NCI-H460 (cell line): ENCODE measurements at places on chromosomes 7 and 10. TPM values are rescaled to one million over a fixed set of nuclear protein-coding genes. Genes with fewer than 3 reads are reported as not detected.
A peak's percentile ranks its signal among the peaks of the same experiment; 100 is the strongest.

DNA sequence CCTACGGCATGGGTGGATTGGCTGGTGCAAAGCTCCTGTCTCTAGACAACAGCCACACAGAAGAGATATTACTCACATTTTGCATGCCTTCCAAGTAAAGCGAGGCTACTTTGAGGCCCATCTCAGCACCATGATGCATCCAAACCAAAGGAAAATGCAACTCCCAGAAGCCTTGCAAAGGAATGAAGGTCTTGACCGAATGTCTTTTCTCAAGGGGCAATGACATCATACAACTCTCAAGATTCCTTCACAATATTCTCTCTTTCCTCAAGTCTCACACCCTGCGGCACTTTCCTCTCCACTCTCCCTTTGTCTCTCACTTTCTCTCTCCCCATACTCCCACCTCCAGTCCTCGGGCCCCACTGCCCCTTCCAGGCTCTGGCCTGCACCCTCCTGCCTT lies 44.8 kb upstream of the CPXM2 start:
- DNase-seq, result no peak

DNA sequence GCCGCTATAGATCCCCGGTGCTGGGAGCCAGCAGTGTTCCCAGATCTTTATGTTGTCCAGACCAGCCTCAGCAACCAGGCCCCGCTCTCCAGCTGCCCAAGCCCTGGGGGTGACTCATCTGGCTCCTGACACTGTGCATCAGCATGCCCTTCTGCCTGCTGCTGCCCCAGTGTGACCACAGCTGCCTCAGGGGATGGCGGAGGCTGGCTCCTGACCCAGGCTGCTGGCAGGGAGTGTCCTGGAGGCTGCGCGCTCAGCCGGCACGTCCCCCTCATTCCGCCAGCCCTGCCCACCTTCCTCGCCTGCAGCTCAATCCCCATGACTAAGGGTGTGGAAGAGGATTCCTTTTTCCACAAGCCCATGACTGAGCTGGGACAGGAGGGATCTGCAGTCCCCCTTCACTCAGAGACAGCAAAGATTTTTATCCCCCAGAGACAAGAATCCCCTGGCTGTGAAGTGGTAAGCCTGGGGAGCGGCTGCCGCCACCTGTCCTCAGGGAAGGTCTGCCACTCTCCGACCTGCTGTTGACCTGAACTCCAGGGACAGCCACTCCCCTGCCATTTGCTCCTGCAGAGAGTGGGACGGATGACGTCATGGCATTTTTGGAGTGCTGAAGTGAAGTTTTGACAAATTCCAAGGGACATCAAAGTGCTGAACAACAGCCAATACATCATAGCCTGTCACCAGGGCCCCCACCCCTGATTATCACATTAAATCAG lies 182.8 kb upstream of the BMPER start:
- DNase-seq, result peak; percentile 15

DNA sequence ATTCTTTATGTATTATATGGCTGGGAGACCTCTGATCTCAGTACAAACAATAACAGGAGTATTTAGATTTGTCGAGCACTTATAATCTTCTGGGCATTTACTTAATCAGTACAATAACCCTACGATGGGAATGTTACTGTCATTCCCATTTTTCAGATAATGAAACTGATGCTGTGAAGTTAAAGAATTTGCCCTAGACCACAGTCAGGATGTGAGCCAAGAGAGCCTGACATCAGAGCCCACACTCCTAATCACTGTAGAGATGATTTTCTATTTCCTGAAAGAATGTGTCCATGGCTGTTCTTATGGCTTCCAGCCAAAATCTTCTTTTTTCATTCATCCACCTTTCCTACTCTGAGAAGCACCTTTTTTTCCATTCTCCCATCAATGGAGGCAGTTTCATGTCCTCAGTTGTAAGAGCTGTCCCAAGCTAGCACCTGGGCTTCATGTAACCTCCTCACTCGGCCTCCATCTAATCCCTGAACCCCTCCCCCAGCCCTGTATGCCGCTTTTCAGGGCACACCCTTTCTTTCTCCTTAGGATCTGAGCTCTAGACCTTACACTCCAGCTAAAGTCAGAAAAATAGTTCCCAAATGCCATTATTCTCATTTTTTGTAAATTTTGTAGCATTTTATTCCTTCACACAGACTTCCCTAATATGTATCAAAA lies 12.2 kb upstream of the CAV1 start:
- no peak for DNase-seq

- DNase-seq, result peak; percentile 31
Observed at GRCh38 chr10:80407812-80408241, 524 bp upstream of the PRXL2A start.

DNA sequence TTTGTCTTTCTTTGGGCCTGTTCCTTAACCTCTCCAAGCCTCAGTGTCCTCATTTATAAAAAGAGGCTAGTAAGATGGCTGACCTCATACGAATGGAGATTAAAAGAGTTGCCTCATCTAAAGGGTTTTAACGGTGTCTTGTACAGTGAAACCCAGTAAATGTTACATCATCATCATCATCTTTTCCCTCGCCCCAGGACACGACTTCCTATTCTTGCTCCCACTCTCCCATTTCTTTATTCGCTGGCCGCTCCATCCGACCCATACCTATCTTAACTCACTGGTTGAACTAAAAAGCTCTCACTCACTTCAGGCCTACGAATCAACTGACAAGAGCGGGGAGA lies 554 bp downstream of the FRA10AC1 start:
- peak; percentile 12 for DNase-seq

DNA sequence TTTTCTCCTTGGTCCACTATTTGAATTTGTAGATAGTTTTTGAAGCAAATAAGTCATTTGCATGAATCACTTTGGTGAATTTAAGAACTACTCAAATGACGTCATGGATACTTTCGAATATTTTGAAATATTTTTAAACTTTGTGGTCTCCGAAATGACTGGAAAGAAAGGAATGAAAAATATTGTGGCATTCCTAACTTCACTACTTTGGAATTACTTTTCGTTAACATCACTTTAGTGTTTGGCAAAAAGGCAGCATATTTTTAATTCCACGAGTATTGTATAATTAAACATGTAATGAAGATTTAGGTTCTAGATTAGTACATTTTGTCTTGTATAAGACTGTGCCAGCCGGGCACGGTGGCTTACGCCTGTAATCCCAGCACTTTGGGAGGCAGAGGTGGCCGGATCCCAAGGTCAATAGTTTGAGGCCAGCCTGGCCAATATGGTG lies 35.3 kb upstream of the ZRANB1 start:
- no peak for DNase-seq

- DNase-seq, result no peak
Observed at GRCh38 chr7:5657901-5658300, 123.6 kb downstream of the RNF216 start.

- DNase-seq, result no peak
Observed at GRCh38 chr10:103574097-103575061, 80.9 kb downstream of the NEURL1 start.

GRCh38 chr7:31408140-31408729 lies 67.7 kb upstream of the NEUROD6 start:
- DNase-seq, result peak; percentile 87

DNA sequence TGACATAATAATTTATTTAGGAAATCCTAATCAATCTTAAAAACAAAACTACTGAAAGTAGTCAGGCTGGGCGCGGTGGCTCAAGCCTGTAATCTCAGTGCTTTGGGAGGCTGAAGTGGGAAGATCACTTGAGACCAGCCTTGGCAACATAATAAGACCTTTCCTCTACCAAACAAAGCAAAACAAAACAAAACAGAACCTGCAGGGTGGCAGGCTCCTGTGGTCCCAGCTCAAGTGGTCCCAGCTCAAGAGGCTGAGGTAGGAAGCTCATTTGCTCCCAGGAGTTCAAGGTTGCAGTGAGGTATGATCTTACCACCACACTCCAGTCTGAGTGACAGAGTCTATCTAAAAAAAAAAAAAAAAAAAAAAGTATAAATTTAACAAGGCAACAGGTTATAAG lies 748.0 kb downstream of the CNTNAP2 start:
- no peak for DNase-seq

DNA sequence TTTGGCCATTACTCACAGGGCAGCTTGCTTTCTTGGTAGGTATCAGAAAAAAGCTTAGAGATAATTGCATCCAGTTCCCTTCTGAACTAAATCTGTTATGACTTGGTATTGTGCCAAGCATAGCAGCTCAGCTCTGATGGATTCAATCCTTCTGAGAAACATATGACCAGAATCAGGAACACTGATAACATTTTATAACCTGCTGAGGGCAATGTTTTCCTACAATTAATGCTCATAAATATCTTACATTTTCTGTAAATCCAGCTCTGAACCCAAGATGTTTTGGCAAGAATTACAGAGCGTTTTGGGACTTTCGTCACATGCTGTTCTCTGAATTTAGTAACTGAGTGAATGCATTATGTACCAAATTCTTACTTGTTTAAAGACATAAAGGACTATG lies 167.8 kb downstream of the KIF20B start:
- no peak for DNase-seq

GRCh38 chr7:127858915-127859189 lies 172.4 kb downstream of the LRRC4 start:
- DNase-seq, result no peak

The CFTR gene
- not detected in 2 replicates for total RNA-seq

The ANKRD1 gene
- 6.8 and 8.2 TPM in 2 replicates for total RNA-seq

The UTF1 gene
- total RNA-seq, result not detected in 2 replicates
